ENCODE measurements at places on chromosomes 1 and 21.

- DNase-seq, result no peak
Observed at GRCh38 chr1:11473491-11474034, 5.4 kb upstream of the DISP3 start.

DNA sequence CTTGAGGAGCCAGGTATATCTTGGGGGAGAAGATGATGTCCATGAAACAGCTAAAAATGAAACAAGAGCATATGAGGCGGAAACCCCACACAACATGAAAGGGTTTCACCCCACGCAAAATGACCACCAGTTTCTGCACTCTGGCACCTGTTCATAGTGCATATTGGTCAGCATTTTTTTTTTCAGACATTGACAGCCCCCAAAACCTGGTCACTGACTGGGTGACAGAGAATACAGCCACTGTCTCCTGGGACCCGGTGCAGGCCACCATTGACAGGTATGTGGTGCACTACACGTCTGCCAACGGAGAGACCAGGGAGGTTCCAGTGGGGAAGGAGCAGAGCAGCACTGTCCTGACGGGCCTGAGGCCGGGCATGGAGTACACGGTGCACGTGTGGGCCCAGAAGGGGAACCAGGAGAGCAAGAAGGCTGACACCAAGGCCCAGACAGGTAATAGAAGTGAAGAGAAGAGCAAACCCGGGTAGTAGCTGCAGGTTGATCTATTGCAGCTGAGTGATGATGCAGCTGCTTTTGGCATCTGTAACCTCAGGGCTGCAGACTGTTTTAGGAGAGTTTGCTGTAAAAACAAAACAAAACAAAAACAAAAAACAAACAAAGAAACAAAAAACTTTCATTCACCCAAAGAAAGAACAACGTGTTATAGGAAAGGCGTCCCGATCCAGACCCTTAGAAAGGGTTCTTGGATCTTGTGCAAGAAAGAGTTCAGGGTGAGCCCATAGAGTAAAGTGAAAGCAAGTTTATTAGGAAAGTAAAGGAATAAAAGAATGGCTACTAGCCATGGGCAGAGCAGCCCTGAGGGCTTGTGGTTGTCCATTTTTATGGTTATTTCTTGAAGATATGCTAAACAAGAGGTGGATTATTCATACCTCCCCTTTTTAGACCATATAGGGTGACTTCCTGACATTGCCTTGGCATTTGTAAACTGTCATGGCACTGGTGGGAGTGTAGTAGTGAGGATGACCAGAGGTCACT lies 51.0 kb downstream of the TNN start:
- no peak for DNase-seq

DNA sequence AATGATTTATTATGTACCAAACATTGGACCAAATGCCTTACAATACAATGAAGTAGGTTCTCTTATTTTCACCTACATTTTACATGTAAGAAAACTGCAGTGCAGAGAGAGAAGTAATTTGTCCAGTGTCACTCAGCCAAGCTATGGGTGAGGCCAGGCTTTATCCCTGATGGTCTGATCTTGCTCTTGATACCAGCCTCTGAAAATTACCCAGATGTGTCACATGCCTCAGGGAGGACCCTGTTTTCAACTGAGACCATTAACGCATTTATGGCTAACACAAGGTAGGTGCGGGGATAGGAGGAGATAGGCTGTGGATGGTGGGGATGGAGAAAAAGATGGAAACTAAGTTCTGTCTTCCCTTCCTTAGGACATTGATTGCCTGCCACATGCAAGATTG lies 56.9 kb downstream of the NGF start:
- DNase-seq, result no peak

GRCh38 chr1:246709835-246710234 lies 14.4 kb upstream of the SCCPDH start:
- no peak for DNase-seq

DNA sequence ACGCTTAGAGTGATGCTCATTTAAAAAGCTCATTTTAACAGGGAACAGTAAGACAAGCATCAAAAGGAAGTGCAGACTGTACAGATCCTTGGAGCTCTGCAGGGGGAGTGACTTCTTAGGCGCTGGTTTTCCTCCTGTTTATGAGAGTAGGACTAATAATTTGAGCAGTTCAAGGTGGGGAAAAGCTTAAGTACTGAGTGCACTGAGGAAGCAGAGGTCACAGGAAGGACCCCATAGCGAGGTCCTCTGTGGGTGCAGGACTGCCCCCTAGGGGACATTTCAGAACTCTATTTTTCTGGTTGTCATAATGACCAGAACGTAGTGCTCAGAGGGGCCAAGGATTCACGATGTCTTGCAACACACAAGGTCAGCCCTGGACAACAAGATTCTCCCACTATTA lies 112.1 kb downstream of the HLCS start:
- no peak for DNase-seq

- DNase-seq, result no peak
Observed at GRCh38 chr1:43541141-43541540, 10.5 kb downstream of the PTPRF start.

DNA sequence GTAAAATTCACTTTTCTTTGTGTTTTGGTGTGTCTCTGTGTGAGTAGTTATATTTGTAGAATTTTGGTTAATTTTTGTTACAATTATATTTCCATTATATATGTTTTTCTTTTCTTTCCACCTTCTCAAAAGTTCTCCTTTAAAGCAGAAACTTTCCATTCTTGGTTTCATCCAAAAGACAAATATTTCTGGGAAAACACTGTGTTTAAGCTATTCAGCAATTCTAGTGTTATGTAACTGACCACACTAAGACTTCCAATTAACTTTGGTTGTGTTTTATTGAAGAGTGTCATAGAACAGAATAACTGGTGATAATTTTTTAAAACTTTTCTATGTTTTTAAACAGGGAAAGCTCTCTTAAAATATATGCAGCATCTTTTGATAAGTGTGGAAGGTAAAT lies 13.6 kb upstream of the RGL1 start:
- DNase-seq, result no peak

- DNase-seq, result no peak
Observed at GRCh38 chr1:9481048-9481447, 58.2 kb upstream of the SLC25A33 start.

- no peak for DNase-seq
Observed at GRCh38 chr1:197521118-197521739, 253.2 kb downstream of the CRB1 start.

DNA sequence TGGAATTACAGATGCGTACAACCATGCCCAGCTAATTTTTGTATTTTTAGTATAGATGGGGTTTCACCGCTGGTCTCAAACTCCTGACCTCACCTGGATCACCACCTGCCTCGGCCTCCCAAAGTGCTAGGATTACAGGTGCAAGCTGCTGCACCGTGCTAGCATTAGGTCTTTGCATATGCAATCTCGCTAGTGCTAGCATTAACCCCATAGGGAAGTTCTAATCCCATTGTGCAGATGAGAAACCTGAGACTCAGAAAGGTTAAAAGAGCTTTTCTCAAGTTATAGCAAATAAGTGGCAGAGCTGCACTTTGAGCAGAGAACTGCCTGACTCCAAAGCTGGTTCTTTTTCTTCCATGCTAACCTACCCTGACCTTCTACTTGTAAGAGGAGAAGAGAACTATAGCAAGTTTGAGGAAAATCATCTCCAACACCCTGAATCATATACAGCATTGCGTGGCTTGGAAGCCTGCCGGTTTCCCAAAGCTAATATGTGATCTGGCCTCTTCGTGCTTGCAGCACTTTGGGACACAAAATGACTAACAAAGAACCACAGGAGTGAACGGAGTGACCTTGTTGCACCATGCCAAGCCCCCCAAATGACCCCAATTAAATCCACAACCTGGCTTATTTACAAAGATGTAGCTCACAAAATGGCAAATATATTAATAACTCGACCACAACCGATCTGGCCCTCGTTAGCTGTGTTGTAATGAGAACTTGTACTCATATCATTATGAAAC lies 185.1 kb downstream of the TM2D1 start:
- DNase-seq, result no peak

DNA sequence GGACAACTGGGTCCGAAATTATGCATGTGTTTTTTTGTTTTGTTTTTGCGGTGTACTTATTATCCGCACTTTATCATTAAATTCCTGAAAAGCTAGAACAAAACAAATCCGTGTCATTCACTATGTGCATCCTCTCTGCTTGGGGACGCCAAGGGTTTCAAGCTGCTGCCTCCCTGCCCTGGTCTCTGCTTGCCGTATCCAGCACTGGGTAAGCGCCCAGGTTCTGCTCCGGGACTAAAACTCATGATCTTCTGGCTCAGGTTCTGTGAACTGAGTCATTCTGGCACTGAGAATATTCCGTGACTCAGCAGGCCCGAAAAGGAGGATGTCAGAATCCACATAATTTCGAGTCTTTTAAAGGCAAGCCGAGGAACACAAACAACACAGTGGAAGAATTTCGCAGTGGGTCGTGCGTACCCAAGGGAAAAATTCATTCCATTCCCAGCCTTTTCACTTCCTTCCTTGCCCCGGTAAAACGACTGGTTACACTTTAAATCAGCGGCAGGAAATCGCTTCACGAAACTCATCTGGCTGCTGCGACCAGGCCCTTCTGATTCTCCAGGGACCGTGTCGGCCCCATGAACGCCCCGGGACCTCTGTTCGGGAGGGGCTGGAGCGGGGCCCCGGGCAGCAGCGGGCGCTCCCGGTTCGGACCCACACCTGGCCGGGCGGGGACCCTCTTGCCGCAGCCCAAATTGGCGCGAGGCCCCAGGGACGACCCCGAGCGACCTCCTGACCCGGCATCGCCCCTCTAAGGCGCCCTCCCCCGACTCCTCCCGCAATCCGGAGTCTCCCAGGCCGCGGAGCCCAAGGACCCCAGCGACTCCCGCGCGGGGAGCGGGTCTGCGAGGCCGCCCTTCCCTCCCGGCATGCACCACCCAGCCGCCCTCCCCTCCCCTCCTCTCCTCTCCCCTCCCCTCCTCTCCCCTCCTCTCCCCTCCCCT lies 746 bp upstream of the LAMC1 start:
- peak; percentile 2 for DNase-seq

DNA sequence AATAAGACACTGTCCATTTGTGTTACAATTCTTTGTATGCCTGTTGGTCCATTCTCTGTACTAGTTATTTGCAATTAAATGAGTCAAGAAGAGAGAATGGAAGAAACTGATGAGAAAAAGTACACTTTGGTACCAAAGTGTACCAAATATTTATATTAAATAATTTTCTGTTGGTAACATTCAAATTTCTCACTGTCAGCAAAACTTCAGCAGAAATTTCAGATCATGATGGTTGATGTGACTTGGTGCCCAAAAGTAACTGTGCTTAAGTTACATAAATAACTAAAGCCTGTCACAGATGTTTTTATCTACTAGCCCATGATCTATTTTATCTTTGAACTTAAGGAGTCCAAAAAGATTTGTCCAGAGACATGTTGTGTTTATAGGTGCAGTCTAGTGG lies 274.4 kb upstream of the CXADR start:
- no peak for DNase-seq

GRCh38 chr1:193131266-193131860 lies 9.5 kb downstream of the CDC73 start:
- no peak for DNase-seq

GRCh38 chr1:10612436-10613160 lies 137.8 kb downstream of the PEX14 start:
- no peak for DNase-seq

- DNase-seq, result no peak
Observed at GRCh38 chr21:34009193-34009592, 64.2 kb upstream of the MRPS6 start.
